ENCODE measurements at places on chromosomes 13 and 19.

GRCh38 chr19:50607874-50608785 is 31.6 kb downstream of the SYT3 start:
- DNase-seq: peak; percentile 99

DNA sequence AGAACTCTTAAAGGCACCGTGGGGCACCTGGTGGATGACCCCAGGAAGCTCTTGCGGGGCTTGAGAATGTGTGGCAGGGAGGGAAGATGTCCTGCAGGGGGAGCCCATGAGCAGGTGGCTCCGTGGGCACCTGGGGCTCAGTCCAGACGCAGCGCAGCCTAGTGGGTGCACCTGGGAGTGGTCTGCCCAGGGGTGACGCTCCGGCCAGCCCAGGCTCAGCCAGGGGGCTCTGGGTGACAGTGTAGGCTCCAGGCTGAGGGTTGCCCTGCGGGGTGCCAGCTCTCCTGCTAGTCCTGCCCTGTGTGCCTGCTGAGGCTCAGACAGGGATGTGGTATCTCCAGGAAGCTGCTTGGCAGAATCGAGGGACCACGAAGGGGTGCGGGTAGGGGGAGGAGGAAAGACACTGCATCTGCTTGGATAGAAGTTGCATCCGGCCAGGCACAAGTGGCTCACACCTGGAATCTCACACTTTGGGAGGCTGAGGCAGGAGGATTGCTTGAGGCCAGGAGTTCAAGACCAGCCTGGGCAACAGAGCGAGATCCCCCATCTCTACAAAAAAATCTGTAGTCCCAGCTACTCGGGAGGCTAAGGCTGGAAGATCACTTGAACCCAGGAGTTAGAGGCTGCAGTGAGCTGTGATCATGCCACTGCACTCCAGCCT is 15.0 kb upstream of the PGLS start:
- DNase-seq: peak; percentile 84

GRCh38 chr19:49864890-49865289 is 2.5 kb downstream of the PNKP start:
- DNase-seq: no peak

DNA sequence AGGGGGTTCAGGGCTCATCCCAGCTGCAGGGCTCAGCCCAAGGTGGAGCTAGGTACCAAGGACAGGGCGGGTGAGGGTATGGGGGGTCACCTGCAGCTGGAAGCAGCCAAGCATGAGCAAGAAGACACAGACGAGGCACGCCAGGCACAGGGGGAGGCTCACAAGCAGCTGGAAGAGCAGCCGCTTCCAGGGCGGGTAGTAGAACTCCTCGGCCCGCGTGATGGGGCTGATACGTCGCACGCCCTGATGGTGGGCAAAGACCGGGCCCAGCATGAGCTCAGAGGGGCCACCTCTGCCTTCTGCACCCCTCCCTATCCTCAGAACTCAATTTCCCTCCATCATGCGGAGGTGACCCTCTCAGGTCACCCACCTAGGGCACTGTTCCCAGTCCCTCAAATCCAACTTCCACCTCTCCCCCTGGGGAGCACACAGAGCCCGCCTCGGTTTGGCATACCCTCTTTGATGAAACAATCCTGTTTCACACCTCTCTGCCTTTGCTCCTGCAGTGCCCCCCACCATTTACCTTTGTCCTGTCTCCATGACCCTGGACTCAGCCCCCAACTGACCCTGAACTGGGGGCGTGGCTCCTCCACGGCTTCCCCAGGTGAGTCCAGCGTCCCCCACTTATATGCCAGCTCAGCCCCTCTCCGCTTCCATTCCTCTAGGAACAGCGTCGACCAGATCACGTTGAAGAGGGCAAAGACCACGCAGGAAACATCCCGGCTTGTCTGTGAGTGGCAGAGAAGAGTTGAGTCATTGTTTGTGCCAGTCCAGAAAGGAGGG is 4.2 kb downstream of the ANO8 start:
- no peak for DNase-seq

GRCh38 chr13:53285896-53286430 is 257.4 kb downstream of the OLFM4 start:
- no peak for DNase-seq
